ENCODE measurements at places on chromosomes 1 and 21. TPM values are rescaled to one million over a fixed set of nuclear protein-coding genes. Genes with fewer than 3 reads are reported as not detected.

Gene PGLYRP4
- total RNA-seq, result 0.31 TPM

- no peak for DNase-seq
Measured at GRCh38 chr1:212637902-212638301, 29.3 kb downstream of the ATF3 start.

GRCh38 chr1:7149080-7149838, 364.0 kb downstream of the CAMTA1 start:
- peak; percentile 25 for DNase-seq

Gene AMY2A
- not detected for total RNA-seq

DNA sequence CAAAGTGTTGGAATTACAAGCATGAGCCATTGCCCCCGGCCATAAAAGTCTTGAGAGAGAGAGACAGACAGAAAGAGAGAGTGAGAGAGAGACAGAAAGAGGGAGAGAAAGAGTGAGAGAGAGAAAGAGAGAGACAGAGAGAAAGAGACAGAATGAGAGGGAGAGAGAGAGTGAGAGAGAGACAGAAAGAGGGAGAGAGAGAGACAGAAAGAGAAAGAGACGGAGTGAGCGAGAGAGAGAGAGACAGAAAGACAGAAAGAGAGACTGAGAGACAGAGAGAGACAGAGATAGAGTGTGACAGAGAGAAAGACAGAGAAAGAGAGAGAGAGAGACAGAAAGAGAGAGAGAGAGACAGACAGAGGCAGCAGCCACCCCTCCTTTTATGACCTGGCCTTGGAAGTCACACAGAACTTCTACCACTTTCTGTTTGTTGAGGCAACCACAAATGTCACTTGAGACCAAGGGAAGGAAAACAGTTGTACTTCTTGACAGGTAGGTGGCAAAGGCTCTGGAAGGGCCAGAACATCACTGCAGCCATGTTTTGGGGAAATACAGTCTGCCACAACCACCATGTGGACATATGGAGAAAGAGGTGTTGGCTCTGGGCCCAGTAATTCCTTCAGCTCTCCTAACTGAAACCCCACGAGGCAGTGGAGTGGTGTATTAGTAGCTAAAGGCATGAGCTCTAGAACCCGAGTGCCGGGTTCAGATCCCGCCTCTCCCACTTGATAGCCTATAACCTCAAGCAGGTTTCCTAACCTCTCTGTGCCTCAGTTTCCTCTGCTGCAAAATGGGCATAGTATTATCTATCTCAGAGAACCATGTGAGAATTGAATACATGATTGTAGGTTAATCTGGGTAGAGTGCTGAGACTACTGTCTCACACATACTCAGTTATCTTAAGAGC, 50.6 kb downstream of the TNFRSF8 start:
- no peak for DNase-seq

DNA sequence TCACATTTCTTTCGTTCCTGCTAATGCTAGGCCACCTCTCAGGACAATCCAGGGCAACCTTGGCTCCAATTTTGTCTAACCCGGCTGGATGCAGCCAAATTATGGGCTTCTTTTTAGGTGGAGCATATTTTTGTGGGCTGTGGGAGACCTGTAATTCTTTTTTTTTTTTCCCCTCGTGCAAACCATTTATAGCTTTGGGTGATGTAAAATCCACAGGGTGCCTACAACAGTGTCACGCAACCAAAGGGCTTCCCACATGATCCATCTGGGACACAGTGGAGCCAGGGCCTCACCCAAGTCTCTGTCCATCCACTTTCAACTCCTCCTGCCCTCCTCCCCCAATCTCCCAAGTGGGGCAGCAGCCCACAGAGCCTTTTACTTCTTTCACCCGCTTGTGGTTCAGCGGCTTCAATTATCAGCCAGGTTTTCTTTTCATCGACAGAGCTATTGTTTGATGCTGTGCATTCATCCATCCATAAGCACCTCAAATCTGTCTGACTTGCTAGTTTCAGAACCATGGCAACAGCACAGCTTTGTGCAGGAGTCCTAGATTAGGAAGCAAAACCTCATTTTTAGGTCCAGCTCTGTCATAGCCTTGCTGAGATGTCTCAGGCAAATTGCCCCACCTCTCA, 10.0 kb upstream of the OVAAL start:
- no peak for DNase-seq

Measured in tongue (tissue), 3 donors.